Forelimb muscle (tissue), 1 donor: ENCODE measurements at places on chromosomes 7 and 10. TPM values are rescaled to one million over a fixed set of nuclear protein-coding genes. Genes with fewer than 3 reads are reported as not detected.

- no peak for DNase-seq
Observed at GRCh38 chr10:85379338-85379737, 987.3 kb downstream of the GRID1 start.

- no peak for DNase-seq
Observed at GRCh38 chr7:84194484-84195271, at the start of gene SEMA3A. SEMA3A (minus strand) TSS chr7:84194789; CDS start chr7:84194586, 203 bp downstream.

GRCh38 chr10:60747817-60748469 is 30.3 kb upstream of the CDK1 start:
- no peak for DNase-seq

- no peak for DNase-seq
Observed at GRCh38 chr10:52952391-52953055, 179.9 kb upstream of the MBL2 start.

DNA sequence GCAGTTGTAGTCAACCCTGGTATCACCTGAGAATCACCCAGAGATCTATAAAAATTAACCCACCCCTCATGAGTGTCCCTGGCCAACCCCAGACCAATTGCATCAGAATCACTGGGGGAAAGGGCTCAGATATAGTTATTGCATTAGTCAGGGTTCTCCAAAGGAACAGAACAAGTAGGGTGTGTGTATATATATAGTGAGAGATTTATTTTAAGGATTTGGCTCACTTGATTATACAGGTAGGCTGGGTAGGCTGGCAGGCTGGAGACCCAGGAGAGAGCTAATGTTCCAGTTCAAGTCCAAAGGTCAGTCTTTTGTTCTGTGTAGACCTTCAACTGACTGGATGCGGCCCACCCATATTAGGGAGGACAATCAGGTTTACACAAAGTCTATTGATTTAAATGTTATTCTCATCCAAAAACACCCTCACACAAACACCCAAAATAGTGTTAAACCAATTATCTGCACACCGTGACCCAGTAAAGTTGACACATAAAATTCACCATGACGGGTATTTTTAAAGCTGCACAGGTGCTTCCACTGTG is 372.9 kb upstream of the NFE2L3 start:
- DNase-seq: no peak

DNA sequence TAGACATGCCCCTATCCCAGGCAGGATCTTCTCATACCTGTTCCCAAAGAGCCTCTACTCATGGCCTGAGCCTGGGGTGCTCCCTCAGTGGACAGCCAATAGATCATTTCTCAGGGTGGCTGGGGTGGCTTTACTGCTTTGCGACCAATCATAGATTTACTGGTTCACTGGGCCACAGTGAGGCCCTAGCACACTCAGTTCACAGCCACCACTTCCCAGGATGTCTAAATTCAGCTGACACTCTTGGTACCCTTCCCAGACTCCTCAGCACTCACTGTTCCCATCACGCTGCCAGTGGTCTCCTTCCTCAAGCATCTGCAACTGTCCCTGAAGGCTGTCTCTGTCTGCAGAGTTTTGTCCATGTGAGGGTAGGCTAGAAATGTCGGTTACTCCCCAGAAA is 50.6 kb downstream of the ARHGAP22 start:
- DNase-seq: no peak

DNA sequence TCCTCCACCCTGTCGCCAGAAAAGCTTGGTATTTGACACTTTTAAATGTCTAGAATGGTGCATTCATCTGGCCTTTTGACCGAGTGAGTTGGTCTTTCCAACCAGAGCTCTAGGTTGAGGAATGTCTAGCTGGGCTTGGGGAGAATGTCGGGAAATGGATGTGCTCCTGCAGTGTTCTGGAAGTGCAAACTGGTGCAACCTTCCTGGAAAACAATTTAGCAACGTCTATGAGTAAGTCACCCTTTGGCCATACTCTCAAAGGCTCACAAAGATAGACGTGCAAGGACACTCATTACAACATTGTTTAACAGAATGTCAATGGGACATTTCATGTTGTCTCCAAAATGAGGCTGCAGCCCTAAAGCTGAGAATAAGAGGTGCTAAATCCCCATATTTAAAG is 12.2 kb upstream of the NMT2 start:
- DNase-seq: no peak

DNA sequence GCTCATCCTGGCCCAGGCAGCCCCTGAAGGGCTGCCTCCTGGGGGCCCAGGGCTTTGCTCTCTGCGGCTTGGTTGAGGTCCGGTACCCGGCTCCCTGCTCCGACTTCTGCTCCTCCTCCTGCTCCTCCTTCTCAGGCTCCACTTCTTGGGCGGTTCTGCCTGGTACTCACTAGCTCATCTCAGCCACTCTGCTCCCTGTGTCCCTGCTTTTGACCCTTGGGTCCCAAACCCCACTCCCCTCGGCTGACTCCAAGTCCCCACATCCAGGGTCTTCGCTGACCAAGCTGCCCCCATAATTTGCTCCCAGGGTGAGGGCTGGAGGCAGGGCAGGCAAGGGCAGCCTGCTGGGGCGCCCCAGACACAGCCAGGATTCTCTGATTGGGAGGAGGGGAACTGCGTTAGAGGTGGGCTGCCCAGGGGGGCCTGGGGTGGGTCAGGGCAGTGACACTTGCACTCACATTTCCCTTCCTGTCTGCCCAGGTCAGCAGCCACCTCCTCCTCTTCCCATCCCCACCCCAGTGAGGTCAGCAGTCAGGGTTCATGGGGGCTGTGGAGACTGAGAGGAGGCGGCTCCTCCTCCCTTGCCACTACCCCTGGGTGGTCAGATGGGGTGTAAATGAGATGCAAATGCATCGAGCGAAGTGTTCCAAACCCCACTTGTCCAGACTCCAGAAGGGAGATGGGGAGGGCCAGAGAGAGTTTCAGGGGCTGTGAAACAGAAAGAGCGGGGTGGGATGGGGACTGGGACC is 2.2 kb downstream of the SMARCD3 start:
- DNase-seq: no peak

DNA sequence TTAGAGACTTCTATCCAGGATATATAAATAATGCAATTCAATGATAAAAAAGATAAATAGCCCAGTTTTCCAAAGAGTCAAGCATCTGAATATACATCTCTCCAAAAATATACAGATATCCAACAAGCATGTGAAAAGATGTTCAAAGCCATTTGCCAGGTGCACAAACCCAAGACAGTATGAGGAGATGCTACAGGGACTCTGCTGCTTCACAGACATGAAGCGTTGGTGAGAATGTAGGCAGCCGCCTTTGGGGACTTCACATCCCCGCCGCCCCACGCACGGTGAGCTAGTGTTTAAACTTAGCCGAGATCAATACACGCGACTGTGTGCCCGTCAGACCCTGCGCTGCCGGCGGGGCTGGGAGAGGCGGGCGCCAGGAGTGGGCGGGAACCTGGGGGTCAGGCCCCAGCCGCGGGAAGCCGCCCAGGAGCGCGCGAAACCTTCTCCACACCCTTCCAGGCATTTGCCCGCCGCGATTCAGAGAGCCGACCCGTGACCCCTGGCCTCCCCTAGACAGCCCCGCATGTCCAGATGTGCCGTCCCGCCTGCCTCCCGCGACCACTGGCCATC is 927 bp upstream of the ALOX5 start:
- no peak for DNase-seq

DNA sequence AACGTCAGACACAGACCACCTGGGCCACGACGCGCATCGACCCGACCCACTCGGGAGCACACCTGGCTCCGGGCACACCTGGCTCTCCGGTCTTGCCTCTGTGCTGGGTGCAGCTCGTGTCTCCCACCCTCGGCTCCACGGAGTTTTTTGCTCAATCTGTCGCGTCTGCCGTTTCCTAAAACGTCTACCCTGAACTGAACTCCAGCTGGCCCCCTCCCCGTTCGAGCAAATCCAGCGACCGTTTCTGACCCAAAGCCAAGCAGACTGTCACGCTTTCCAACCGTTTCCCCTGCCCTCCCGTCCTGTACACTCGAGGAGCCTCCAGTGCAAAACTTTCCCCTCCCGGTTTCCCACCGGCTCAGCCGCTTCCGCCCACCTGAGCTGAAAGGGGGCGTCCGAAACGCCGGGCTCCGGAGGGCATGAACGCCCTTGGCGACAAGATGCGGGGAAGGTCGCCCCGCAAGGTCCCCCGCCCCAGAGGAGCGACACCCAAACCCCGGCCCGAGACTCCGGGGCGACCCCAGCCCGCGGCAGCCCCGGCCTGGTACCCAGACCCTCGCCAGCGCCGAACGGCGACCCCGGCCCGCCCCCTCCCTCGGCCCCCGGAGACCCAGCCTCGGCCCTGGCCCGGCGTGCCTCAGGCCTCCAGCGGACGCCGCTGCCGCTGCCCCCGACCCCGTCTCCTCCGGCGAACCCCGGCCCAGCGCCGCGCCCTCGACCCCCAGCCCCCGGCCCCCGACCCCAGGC is 557 bp downstream of the CYTH3 start:
- no peak for DNase-seq

DNA sequence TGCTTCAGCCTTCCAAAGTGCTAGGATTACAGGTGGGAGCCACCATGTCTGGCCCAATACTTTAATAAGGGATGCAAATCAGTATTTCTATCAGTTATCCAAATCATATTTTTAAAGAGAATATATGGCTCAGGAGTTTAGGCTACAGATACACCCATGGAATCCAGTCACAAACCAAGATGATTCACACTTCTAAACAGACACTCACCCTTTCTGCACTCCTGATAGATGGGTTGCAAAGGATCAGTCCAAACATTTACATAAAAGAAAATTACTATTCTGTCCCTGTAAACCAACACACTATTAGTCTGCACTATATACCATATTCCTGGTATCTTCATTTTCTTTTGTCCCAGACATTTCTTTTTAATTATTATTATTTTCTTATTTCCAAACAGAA is 2.2 kb downstream of the MORN4 start:
- no peak for DNase-seq

DNA sequence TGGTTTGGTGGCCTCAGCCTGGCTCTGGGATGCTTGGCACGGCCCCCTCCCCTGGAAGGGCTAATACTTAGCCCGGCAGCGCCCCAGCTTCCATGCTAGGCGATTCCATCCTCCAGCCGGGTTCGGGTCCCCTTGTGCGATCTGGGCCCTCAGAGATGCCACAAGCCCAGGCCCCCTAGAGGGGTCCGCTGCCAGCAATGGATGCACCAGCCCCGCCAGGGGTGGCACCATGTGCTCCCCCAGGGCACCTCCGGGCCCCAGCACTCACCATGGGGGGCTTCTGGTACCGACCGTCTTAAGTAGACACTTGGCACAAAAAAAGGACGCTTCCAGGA is 125.7 kb upstream of the KCTD7 start:
- DNase-seq: no peak

GRCh38 chr7:95686109-95686508 is 86.2 kb upstream of the DYNC1I1 start:
- peak; percentile 19 for DNase-seq

DNA sequence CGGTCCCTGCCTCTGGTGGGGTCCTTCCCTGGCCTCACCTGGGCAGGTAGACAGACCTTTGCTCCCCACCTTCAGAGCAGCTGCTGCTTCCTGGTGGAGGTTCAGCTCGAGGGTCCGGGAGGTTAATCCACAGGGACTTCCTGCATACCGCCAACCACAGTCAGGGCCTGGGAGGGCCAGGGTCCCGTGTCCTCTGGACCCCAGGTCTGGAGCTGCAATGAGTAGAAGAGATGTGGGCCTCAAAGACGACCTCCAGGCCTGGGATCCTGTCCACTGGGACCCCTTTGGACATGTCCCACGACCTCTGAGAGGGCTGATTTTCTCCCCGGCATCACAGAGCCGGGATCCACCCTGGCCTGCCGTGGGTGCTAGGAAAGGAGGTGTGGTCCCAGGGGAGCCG is 223.3 kb upstream of the TCERG1L start:
- DNase-seq: no peak

GRCh38 chr10:124175701-124176348 is 82.4 kb upstream of the CHST15 start:
- DNase-seq: no peak

DNA sequence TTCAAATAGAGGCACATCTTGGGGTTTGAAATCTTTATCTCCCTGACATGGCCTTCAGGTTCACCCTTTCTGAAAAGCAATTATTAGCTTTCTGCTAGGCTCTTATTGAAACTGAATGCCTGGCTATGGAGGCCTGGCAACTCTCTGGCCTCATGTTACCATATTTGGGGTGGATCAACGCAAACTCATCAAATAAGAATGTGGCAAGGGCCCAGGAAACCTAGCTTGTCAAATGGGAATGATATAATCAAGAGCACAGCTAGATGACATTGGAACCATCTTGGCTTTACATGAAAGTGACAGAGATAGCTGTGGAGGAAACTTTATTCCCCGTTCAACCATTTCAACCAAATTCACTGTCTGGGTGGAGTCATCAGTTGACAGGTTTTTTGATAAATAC is 202.8 kb upstream of the SMIM30 start:
- DNase-seq: no peak

GRCh38 chr10:110353244-110354119 is 48.8 kb upstream of the SMNDC1 start:
- no peak for DNase-seq

DNA sequence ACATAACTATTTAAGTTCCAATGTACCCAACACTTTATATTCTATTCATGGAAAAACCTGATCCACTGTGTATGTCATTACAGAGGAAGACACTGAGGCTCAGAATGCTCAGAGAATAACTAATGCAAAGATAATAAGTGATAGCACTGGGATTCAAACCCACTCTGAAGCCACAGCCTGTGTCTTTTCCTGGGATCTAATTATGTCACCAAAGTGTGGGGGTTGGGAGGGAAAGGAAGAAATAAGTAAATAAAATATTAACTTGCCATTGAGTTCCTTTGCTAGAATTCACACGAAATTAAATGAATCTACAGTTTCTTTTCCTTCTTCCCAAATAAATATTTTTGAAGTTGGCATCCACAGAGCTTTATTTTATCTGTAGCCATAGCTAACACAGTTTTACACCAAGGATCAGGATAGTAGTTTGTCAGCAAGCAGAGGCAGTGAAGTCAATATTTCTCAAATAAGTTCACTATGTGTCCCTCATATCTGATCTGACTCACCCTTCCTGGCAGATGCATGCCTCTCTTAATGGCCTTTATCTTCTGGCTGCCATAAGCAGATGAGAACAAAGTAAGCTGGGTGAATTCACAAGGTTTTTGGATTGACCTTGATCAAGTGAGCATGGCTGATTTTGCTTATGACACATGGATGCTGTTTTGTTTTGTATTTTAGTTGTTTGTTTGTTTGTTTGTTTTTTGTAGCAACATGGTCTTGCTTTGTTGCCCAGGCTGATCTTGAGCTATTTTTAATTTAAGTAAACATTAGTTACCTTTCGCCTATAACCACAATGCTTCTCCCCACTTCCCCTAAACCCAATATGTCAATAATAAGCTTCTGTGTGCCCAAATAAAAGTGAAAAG is 6.3 kb downstream of the RAPGEF5 start:
- no peak for DNase-seq

GRCh38 chr10:71964743-71965515 is 734 bp downstream of the CHST3 start:
- no peak for DNase-seq

GRCh38 chr7:95976369-95977060 is 204.2 kb downstream of the DYNC1I1 start:
- DNase-seq: no peak

GRCh38 chr10:22704942-22705341 is 9.4 kb downstream of the PIP4K2A start:
- DNase-seq: no peak

NRP1 gene
- 91.0 TPM for polyA plus RNA-seq

PHYHIPL gene
- polyA plus RNA-seq: 1.1 TPM

MOGAT3 gene
- polyA plus RNA-seq: not detected

CYP3A4 gene
- 0.22 TPM for polyA plus RNA-seq

ACSL5 gene
- polyA plus RNA-seq: 2.0 TPM

SLC13A1 gene
- not detected for polyA plus RNA-seq

LDB3 gene
- 992 TPM for polyA plus RNA-seq

PLPP4 gene
- polyA plus RNA-seq: 0.10 TPM

NOLC1 gene
- polyA plus RNA-seq: 64.7 TPM

RUFY2 gene
- 16.6 TPM for polyA plus RNA-seq

STK31 gene
- 1.1 TPM for polyA plus RNA-seq
